T-helper 22 cell (primary cell): ENCODE measurements at places on chromosomes 7 and 10.
A peak's percentile ranks its signal among the peaks of the same experiment; 100 is the strongest.

DNA sequence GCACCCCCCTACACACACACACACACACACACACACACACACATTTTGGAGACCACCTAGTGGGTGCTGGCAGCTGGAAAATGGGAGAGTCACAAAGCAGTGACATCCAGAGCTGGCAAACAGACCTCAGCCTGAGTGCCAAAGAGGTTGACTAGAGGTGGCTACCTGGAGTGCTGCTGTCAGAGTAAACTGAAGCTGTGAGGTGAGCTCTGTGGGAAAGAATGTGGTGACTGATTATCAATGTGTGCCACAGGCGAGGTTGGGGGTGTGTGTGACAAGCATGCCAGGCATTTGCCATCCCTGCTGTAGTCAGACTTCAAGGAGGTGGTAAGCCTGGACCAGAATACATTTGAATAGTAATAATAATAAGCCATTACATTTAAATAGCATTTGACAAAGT is 120.6 kb downstream of the SLIT1 start:
- no peak for DNase-seq

- DNase-seq = no peak
Measured at GRCh38 chr10:2921956-2922680, 145.2 kb upstream of the PFKP start.

GRCh38 chr7:102834466-102834865 is 78.3 kb upstream of the LRRC17 start:
- no peak for DNase-seq

- DNase-seq = no peak
Measured at GRCh38 chr7:127807829-127808228, 155.8 kb downstream of the SND1 start.

- no peak for DNase-seq
Measured at GRCh38 chr10:118692872-118693271, 61.9 kb downstream of the CACUL1 start.

DNA sequence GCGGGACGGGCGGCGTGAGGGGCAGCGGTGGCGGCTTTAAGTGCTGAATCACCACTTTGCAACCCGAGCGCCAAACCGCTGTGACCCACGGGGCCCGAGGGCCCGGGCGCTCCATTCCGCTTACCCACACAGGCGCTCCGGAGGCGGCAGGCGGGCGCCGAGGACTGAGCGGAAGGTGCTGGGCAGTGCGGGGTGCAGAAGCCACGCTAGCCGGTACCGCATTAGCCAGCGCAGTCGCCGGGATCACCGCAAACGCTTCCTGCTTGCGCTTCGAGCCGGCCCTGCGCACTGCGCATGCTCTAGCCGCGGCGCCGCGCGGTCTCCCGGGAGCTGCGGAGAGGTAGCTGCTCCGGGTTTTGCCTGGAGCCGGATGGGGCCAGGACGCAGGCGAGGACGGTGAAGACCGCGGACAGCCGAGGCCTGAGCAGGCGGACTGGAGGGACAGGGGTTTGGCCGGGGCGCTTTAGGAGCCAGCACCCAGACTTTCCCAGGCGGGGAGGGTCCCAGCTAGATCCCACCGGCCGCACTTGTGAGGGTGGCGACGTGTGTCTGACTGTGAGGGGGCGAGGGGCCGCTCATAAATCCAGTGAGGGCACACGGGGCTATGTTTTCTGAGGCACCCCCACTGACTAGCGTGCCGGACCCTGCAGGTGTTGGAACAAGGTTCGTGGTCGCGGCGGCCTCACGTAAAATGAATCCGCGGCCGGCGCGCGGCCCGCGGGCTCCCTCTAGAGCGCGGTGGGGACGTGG is at the start of gene IDE:
IDE (minus strand) TSS at position 296 of the 750 bp plus-strand sequence; CDS start at position 222, 74 bp downstream.
- DNase-seq = peak; percentile 62

- DNase-seq = no peak
Measured at GRCh38 chr10:132723330-132723970, 62.5 kb downstream of the NKX6-2 start.

DNA sequence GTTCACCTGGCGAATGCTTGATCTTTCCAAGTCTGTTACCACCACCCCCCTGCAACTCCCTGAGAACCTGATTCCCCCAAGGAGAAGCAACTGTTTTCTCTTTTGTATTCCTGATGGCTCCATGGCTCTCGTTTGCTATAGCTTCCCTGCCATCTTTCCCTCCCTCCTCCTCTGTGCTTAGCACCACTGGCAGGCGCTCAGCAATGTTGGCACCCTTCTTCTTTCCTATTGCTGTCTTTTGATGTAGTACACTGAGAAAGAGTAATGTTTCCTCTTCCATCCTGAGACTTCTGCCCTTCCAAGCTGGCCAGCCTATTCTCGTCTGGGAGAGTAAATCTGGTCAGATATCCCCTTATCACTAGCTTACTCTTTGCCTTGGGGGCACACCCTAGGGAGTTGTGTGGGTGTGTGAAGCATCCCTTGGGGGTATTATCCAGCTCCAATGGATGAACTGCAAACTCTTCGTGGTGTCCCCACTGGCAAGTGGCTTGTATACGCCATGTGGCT is 74.0 kb downstream of the BMPER start:
- DNase-seq = no peak
